ENCODE measurements at places on chromosomes 11 and 22.

- DNase-seq = no peak
Measured at GRCh38 chr11:129543515-129544290, 168.1 kb downstream of the BARX2 start.

- no peak for DNase-seq
Measured at GRCh38 chr11:9072626-9073176, 18.7 kb downstream of the SCUBE2 start.

- DNase-seq = peak; percentile 49
Measured at GRCh38 chr11:61193596-61193995, 9.7 kb upstream of the PGA3 start.

DNA sequence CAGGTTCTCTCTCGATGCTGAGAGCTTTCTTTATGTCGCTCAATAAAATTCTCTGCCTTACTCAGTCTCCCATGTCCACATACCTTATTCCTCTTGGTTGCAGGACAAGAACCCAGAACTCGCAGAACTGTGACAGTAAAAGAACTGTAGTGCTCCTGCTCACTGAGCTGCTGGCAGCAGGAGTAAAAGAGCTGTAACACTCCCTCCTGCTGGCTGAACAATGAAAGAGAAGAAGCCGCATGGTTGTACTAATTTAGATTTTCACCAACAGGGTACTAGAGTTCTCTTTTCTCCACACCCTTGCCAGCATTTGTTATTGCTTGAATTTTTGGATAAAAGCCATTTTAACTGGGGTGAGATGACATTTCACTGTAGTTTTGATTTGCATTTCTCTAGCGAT is 433.2 kb downstream of the GUCY1A2 start:
- no peak for DNase-seq

DNA sequence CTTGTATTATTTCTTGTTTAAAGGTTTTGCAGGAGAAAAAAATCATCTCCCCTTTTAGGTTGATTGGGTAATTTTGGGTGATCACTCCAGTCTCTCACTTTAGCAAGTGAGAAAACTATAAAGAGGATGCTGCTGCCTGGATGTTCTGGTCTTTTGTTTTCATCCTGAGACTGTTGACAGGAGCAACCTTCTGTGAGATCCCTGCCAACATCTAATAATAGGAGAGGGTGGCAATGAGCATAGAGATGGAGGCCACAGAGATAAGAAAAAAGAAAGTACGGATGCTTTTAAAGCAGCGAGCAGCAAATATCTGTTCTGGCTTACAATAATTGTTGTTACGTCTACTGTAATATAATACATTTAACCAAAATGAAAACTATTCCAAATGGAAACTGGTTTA is 293.6 kb upstream of the MTNR1B start:
- DNase-seq = no peak

GRCh38 chr11:109422870-109423465 is 978 bp downstream of the C11orf87 start:
- peak; percentile 19 for DNase-seq

DNA sequence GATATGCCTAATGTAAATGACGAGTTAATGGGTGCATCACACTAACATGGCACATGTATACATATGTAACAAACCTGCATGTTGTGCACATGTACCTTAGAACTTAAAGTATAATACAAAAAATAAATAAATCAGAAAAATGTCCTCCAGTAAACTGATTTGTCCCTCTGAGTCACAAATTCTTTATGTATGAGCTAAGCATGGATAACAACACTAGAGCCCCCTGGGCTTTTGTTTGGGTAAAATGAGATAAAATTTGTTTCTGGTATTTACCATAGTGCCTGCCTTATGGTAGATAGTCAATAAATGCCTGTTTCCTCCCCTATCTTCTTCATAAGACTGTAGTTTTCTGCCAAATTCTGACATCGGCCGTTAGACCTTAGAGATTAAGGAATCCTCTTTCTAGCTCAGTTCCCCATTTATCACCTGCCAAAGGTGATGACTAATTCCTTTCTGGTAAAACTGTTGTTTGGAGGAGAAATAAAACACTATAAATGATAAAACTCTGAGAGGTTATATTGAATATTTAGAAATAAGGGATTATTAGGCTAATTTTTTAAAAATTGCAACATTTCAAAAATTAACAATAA is 43.6 kb upstream of the LUZP2 start:
- DNase-seq = no peak

Measured in SJSA1 (cell line).